ENCODE measurements at places on chromosomes 5 and 9.

DNA sequence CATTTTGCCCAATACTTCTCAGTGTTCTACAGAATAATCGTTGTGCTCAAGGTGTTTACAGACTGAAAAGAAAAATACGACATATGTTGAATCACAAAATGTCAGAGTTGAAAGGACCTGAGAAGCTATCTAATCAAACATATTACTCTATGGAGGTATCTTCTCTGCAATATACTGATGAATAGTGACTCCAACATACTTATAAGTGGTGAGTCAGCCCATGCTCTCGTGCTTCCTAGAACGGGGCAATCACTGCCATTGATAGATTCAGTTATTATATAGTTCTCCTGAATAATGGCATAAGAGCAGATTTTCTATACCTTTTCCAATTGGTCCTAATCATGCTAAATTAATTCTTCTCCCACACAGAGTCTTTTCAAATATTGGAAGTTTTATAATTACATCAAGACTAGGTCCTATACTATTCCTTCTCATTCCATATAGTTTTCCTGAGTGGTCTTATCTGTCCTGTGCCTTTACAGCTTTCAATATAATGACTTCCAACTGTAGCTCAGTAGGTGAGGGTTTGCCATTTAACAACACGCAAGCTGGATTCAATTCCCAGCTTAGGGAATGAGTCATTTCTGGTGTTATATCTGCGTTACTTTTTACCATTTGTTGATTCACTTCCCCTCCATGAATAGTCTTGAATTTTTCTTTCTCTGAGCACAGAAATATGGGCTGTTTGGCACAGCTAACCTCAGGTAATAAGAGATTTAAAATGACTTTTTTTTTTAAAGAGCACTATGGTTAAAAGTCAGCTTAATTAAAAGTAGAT lies 81.1 kb downstream of the PLK2 start:
- no peak for DNase-seq

DNA sequence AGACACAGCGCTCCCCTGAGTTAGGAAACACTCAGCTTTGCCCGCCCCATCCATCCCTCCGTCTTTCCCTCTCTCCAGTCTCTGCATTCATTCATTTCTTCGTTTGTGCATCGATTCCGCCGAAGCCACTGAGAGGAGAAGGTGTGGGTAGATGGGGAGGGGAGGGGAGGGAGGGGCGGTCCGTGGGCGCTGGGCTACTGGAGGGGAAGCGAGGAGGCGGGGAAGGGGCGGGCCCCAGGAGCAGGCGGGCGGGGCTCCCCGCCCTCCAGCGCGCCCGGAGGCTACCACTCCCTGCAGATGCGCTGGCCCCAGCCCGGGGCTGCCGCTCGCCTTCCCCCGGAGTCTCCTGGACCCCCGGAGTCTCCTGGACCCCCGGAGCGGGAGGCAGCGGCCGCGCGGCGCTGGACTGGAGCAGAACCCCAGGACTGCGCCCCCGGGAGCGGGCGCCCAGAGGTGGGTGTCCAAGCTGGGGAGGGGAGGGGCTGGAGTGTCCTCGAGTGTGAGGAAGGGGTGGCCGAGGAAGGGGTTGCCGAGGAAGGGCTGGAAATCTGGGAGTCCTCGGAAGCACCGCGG lies 159.5 kb downstream of the C9orf152 start:
- peak; percentile 42 for DNase-seq

- no peak for DNase-seq
These were observed 98.2 kb downstream of the TAF11L14 start for GRCh38 chr5:17732351-17732923.

DNA sequence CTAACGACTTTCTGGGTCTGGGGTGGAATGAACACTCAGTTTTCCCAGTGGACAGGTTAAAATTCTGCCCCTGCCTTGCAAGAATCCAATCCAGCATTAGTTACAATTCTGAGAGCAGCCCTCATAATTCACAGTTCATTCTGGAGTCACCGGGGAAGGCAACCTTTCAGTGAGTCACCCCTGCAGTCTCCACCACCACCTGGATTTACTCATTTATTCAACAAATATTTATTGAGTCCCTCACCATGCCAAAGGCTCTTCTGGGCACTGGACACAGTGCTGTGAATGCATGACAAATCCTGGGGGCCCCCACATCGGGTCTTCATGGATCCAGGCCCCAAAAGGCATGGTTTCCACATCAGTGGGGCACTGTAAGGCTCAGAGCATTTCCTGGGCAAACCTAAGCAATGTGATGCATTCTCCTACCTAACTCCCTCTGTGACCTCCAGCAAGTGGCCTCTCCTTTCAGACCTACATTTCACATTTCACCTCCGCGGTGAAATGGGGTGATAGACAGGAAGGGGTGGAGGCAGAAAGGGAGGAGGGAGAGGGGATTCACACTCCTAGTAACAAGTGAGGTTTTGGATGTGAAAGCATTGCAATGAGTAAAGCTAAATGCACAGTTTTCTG lies 6.4 kb upstream of the MSX2 start:
- DNase-seq, result no peak

GRCh38 chr9:25677301-25678146 lies 720 bp downstream of the TUSC1 start:
- DNase-seq, result no peak

Data from NCI-H774 (cell line).